Stimulated activated CD4-positive, alpha-beta T cell treated with anti-CD3 and anti-CD28 coated beads, Interleukin-15, amount 100 ng/mL, for 1 hour (primary cell): ENCODE measurements at places on chromosomes 6 and 20.

- DNase-seq = no peak
Observed at GRCh38 chr6:132359886-132360285, 41.4 kb downstream of the MOXD1 start.

GRCh38 chr6:91606148-91606901, 1019.5 kb upstream of the MAP3K7 start:
- DNase-seq = no peak

DNA sequence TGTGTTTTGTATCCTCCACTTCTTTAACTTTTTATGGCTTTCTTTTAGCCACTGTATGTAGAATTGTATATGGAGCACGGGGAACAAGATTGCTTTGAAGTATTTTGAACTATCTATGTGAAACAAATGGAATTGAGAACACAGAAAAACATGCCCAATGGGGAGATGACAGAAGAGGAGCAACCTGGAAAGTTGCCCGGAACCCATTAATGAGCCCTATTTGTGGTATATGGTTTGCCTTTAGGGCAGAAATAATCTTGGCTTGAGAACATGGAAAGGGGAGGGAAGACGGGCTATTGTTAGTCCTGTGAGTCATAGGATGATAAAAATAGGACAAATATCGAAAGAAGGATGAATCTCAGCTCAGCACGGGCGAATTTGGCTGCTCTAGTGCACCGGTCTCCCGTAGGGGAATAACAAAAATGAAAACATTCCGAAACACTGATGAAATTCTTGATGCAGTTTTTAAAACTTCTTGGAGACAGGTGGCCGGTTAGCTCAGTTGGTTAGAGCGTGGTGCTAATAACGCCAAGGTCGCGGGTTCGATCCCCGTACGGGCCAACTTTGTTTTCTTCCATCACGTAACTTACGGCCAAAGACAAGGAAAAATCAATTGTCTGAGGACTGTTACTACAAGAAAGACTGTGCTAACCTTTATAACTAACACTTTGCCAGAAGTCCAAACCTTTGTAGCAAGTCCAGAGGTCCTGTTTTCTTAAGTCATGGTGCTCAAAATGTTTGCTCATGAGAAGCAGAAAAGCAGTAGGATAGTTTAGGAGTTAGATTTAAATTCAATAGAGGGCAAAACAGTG, 15.7 kb downstream of the HMGN4 start:
- DNase-seq = peak; percentile 57

DNA sequence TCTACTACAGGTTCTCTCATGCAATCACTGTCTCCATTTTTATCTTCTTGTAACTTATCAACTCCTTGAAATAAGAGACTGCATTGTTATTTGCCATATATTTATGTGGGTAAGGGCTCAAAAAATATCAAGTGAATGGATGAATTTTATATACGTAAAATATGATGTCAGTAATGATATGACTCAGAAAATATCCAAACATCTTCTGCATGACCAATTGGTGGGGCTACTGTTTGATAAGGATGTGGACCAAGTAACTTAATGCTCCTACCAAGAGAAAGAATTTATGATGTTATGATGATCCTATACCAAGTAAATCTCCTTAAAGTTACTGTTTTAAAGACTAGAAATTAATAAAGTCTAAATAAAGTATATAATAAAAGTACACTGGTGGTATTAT, 103.7 kb downstream of the OGFRL1 start:
- no peak for DNase-seq

DNA sequence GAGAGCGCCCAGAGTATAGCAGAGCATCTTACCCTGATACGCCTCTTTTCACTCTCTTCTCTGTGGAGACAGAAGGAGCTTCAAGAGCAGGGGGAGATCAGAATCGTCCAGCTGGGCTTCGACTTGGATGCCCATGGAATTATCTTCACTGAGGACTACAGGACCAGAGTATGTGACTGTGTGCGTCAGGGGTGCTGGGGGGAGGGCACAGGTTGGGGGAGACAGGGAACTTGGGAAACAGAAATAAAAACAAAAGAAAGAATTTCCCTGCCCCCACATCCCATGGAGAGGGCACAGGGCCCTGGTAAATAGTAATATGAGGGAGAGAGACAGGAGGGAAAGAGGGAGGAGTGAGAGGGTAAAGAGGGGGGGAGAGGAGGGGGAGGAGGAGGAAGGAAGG, 3.0 kb upstream of the C4A start:
- DNase-seq = no peak

DNA sequence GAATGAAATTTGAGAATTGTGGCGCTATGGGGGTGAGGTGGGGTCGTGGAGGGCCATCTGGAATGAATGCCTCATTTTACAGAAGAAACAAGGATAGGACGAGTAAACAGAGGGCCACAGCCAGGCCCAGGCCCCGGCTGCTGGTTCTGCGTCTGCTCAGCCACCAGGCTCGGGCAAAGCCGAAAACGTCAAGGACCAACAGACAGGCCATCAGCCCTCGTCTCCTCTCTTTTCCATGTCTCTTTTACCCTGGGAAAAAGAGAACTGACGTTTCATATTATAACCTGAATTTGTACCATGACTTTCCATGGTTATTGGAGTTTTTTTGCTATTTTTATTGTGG, 212.4 kb upstream of the ARID1B start:
- DNase-seq = no peak

DNA sequence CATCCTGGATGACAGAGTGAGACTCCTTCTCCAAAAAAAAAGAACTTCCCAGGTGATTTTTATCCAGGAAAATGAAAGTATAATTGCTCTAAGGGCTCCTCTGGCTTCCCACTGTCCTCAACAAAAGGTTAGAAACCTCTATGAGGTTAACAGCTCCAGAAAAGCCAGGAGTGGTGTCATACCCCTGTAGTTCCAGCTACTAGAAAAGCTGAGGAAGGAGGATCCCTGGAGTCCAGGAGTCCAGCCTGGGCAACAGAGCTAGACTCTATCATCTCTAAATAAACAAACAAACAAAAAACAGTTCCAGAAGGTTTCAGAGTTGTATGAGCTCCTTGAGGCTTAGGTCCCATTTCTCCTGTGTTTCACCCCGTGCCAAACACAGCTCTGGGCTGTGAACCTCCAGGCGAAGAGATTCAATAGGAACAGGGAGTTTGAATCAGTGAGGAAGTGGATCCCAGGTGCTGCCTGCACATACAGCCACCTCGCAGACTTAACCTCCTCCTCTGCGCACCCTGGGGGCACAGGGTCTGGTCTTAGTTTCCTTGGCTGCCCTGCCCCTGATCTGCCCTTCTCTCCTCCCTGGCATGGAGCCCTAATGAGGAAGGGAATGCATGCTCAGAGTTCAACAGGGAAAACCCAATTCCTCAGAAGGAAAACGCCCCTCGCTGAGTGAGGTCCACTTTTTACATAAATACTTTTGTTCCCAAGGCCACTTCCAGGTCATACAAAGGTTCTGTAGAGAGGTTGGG, 31.0 kb downstream of the ZC3H12D start:
- no peak for DNase-seq

DNA sequence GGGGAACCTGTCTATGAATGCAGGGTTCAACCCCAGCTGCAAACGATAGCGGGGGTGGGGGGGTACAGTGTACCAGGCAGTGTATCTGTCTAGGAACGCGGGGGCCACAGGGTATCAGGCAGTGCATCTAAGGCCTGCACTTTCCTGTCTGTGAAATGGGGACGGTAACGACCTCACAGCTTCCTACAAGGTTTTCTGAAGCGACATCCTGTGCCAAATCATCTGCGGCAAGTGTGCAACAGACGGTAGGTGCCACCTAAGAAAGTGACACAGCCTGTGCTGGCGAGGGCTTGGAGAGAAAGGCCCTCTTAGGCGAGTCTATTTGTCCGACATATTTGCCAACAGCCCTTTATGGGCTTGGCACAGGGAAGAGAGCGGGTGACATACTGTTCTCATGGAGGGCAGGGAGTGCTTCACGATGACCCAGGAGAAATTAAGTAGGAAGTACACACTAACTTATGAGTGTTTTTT, 3.8 kb downstream of the DIDO1 start:
- peak; percentile 20 for DNase-seq

- DNase-seq = no peak
Observed at GRCh38 chr6:33631971-33632557, 10.9 kb downstream of the ITPR3 start.

DNA sequence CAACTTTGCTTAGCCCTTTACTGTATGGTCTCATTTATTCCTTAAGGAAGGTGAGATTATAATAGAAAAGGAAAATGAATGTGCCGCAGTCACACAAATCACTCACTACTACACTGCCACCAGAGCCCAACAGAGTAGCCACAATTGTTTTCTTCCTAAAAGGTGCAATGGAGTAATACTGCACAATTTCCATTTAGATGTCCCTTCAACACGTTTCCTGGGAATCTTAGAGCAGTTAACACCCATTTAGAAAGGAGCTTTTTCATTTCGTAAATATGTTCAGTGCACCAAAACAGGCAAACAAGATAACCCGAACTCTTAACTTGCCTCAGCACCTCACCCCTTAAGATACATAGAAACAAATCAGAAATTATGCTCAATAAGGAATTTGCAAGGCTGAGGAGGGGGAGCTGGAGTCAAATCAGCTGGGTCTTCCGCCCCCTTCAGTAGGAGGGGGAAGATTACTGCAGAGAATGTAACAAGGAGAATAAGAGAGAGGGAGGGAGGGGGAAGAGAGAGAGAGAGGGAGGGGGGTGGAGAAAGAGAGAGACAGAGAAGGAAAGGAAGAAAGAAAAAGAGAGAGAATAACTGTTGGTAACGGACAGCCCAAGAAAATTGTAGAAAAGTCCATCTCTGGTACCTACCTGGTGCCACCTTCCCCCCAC, 155.5 kb downstream of the BCAS1 start:
- no peak for DNase-seq

- no peak for DNase-seq
Observed at GRCh38 chr20:54535033-54535432, 59.6 kb downstream of the DOK5 start.

DNA sequence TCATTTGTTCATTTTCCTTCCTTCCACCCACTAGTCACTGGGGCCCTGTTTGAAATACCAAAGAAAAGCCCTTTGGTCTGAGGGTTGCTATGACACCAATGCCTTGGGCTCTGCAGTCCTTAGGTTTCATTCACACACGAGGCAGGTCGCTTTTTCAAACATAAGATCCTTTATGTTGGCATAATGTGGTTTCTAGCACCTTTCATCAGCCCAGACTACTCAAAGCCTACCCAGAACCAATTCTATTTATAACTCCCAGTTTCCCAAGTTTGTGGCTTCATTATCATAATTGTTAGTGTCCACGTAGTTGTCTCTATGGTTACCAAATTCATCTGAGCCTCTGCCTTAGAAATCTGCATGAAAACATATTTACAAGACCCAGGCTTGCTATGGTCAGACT, 6.6 kb upstream of the TP53RK start:
- no peak for DNase-seq

GRCh38 chr20:32941155-32941885, 62.9 kb downstream of the SUN5 start:
- no peak for DNase-seq

- peak; percentile 58 for DNase-seq
Observed at GRCh38 chr20:38873050-38873581, 53.1 kb upstream of the FAM83D start.

GRCh38 chr20:44219170-44219730, 8.7 kb upstream of the OSER1 start:
- DNase-seq = no peak

GRCh38 chr6:100946711-100947110, 65.6 kb upstream of the ASCC3 start:
- no peak for DNase-seq

- DNase-seq = no peak
Observed at GRCh38 chr6:162156146-162156545, 571.4 kb downstream of the PRKN start.

DNA sequence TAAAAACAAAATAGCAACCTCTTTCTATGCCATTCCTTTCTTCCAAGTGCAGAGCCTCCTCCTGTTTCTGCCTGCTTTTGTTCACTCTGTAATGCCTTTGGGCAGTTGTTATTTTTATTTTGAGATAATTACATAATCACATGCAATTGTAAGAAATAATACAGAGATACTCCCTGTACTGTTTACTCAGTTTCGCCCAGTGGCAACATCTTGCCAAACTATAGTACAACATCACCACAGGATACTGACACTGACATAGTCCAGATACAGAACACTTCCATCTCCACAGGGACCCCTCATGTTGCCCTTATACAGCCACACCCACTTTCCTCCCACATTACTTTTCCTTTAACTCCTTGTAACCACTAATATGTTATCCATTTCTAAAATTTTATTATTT, 59.7 kb downstream of the BANF2 start:
- no peak for DNase-seq

DNA sequence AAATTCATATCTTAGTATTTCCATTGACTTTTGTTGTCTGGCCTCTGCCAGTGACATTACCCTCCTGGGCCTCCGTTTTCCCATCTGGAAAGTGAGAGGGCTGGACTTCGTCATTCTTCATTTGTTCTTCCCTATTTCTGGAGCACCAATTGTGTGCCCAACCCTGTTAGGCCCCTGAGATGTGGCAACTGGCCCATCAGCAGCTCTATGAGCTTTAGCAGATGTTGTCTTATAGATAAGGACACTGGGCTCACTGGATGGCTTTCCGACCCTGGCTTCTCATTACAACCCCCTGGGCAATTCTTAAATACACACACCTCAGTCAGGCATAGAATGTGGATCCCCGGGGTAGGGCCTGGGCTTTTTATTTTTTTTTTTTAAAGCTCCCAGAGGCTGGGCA, 14.7 kb downstream of the PABPC1L start:
- no peak for DNase-seq

GRCh38 chr6:107803957-107804356, 20.2 kb downstream of the SCML4 start:
- DNase-seq = no peak

DNA sequence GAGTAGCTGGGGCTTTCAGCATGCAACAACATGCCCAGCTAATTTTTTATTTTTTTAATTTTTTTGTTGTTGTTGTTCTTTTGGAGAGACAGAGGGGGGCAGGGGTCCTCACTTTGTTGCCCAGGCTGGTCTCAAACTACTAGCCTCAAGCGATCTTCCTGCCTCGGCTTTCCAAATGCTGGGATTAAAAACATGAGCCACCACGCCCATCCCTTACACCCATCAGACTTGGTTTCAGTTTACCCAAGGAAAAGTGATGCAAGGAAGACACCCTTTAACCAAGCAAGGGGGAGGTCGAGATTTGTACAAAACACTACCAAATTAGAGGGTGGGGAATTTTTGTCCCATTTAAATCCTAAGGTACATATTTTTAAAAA, 210.1 kb downstream of the ARHGAP18 start:
- DNase-seq = no peak

GRCh38 chr6:82614518-82614917, 250.9 kb downstream of the TPBG start:
- DNase-seq = no peak

DNA sequence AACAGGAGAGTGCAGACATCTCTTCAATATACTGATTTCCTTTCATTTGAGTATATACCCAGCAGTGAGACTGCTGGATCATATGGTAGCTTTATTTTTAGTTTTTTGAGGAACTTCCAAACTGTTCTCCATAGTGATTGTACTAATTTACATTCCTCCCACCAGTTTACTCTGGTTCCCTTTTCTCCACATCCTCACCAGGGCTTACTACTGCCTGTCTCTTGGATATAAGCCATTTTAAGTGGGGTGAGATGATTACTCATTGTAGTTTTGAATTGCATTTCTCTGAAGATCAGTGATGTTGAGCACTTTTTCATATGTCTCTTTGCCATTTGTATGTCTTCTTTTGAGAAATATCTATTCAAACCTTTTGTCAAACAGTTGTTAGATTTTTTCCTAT, 64.9 kb upstream of the HMGCLL1 start:
- no peak for DNase-seq
